Cardiac ventricle fibroblast (primary cell): ENCODE measurements at places on chromosomes 7 and 10. TPM values are rescaled to one million over a fixed set of nuclear protein-coding genes. Genes with fewer than 3 reads are reported as not detected.

The SPDYE8 gene
- not detected in 2 replicates for total RNA-seq

The FAM25G gene
- not detected in 2 replicates for total RNA-seq

The ANXA8 gene
- not detected in 2 replicates for total RNA-seq

The ARHGEF35 gene
- total RNA-seq: 1.7 and 2.9 TPM in 2 replicates

The A1CF gene
- total RNA-seq: not detected in 2 replicates

The GPR26 gene
- not detected in 2 replicates for total RNA-seq

The AS3MT gene
- 0.59 TPM in 1 of 2 replicates, not detected in the other for total RNA-seq

The ZFAND4 gene
- 7.2 and 7.4 TPM in 2 replicates for total RNA-seq

The ASAH2 gene
- 0.24 and 0.25 TPM in 2 replicates for total RNA-seq

The ELN gene
- 17.1 and 20.8 TPM in 2 replicates for total RNA-seq

The NPFFR1 gene
- total RNA-seq: not detected in 2 replicates

The OPALIN gene
- not detected in 2 replicates for total RNA-seq

The LIPM gene
- total RNA-seq: not detected in 2 replicates

The OPN1SW gene
- total RNA-seq: not detected in 2 replicates

The HTR7 gene
- total RNA-seq: 0.59 and 0.75 TPM in 2 replicates

The IFIT5 gene
- total RNA-seq: 13.9 and 14.0 TPM in 2 replicates

The ANKRD7 gene
- total RNA-seq: 0.44 TPM in 1 of 2 replicates, not detected in the other

The ANKRD1 gene
- 1.6 and 1.7 TPM in 2 replicates for total RNA-seq

The GBX1 gene
- not detected in 2 replicates for total RNA-seq

The NXPH1 gene
- not detected in 2 replicates for total RNA-seq

The SLC26A3 gene
- total RNA-seq: not detected in 2 replicates

The VWA2 gene
- total RNA-seq: 0.06 and 0.15 TPM in 2 replicates

The CDH23 gene
- 0.31 and 1.6 TPM in 2 replicates for total RNA-seq

The NANOS1 gene
- total RNA-seq: 1.7 and 2.0 TPM in 2 replicates

The GPC2 gene
- total RNA-seq: 0.05 TPM in 1 of 2 replicates, not detected in the other

The NKX1-2 gene
- total RNA-seq: not detected in 2 replicates

The CLDN4 gene
- total RNA-seq: not detected in 2 replicates

The PLXDC2 gene
- total RNA-seq: 7.5 and 10.0 TPM in 2 replicates

The RNF133 gene
- 0.29 and 0.62 TPM in 2 replicates for total RNA-seq

The GRB10 gene
- total RNA-seq: 22.4 and 24.3 TPM in 2 replicates

The OLAH gene
- not detected in 2 replicates for total RNA-seq

The TAS2R3 gene
- 0.54 and 0.69 TPM in 2 replicates for total RNA-seq

The NRG3 gene
- total RNA-seq: 0.05 TPM in 1 of 2 replicates, not detected in the other

The ZNF503 gene
- total RNA-seq: 31.3 and 34.1 TPM in 2 replicates

The AGR2 gene
- not detected in 2 replicates for total RNA-seq

The PFKP gene
- 77.5 and 83.1 TPM in 2 replicates for total RNA-seq

The CYP51A1 gene
- total RNA-seq: 73.5 and 78.0 TPM in 2 replicates

The GNAT3 gene
- not detected in 2 replicates for total RNA-seq

The LRIT1 gene
- total RNA-seq: not detected in 2 replicates

The HTR5A gene
- total RNA-seq: not detected in 2 replicates

The DENND2A gene
- 3.2 and 3.7 TPM in 2 replicates for total RNA-seq

The CALML3 gene
- not detected in 2 replicates for total RNA-seq

The PRPS1L1 gene
- not detected in 2 replicates for total RNA-seq

The OR13A1 gene
- not detected in 2 replicates for total RNA-seq

The GIMAP1 gene
- 0.12 and 0.20 TPM in 2 replicates for total RNA-seq

The CHAT gene
- not detected in 2 replicates for total RNA-seq

The IGF2BP3 gene
- 14.6 and 17.7 TPM in 2 replicates for total RNA-seq

The NEUROG3 gene
- total RNA-seq: not detected in 2 replicates

The NUP42 gene
- 14.6 and 15.7 TPM in 2 replicates for total RNA-seq

The EGR2 gene
- 3.2 and 3.7 TPM in 2 replicates for total RNA-seq

The FFAR4 gene
- not detected in 2 replicates for total RNA-seq

The CRHR2 gene
- total RNA-seq: not detected in 2 replicates

The JCAD gene
- 9.7 and 12.9 TPM in 2 replicates for total RNA-seq

The CAV1 gene
- 491 and 524 TPM in 2 replicates for total RNA-seq

The DLX5 gene
- total RNA-seq: not detected in 2 replicates

The GPER1 gene
- 5.6 and 7.6 TPM in 2 replicates for total RNA-seq

The SPACDR gene
- 0.44 and 5.0 TPM in 2 replicates for total RNA-seq

The SUN3 gene
- not detected in 2 replicates for total RNA-seq
